ENCODE measurements at places on chromosomes 2 and 18.

- no peak for DNase-seq
Observed at GRCh38 chr2:205245652-205246051, 436.6 kb upstream of the NRP2 start.

DNA sequence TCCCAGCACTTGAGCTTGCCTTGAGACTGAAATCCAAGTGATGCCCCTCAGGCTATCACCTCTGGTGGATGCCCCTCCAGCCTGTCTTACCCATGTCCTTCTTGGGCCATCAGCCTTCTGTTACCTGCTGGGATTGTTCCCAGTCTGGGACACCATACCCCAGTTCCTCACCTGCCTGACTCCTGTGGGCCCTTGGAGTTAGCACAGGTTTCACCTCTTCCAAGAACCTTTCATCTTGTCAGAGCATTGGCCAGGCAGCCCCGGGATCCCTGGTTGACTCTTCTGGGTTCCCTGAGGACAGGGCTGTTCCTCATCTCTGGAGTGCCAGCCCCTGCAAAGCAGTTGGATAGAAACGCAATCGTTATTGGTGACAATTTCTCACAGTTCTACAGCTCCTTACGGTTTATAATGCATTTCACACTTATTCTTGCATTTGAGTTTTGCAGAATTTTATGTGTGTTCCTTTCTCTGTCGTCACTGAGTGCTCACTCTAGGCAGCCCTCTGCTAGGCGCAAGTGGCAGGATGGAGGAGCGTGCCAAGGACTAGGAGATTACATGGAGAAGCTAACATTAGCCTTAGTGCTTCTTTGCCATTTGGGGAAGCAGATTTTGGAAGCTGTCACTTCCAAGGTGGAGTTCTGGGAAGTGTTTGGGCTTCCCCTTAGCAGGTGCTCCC, 139.7 kb downstream of the DDX1 start:
- no peak for DNase-seq

- DNase-seq: peak; percentile 49
Observed at GRCh38 chr18:23629444-23629946, 33.2 kb downstream of the ANKRD29 start.

GRCh38 chr2:9741110-9741509, 102.2 kb upstream of the TAF1B start:
- no peak for DNase-seq

- DNase-seq: no peak
Observed at GRCh38 chr2:219576505-219577388, 4.6 kb downstream of the INHA start.

DNA sequence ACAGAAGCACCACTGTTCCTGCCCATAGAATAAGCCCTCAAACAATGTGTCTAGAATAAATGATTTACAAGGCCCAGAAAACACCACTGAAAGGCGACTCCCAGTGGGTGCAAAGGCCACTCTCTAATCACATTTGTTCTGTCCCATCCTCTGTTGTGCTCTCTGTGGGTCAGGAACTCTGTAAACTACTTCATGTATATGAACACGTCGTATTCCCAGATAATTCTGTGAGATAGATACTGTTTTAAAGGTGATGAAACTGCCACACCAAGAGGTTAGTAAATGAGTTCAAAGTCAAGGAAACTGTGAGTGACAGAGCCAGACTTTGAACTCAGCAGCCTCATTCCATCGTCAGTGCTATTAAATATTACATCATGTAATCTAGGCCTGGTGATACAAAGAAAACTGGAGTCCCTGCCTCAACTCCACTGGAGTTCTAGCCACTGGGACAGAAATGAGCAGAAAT, 269.7 kb upstream of the DCC start:
- DNase-seq: no peak

- DNase-seq: no peak
Observed at GRCh38 chr18:22558945-22559385, 141.2 kb upstream of the CTAGE1 start.

DNA sequence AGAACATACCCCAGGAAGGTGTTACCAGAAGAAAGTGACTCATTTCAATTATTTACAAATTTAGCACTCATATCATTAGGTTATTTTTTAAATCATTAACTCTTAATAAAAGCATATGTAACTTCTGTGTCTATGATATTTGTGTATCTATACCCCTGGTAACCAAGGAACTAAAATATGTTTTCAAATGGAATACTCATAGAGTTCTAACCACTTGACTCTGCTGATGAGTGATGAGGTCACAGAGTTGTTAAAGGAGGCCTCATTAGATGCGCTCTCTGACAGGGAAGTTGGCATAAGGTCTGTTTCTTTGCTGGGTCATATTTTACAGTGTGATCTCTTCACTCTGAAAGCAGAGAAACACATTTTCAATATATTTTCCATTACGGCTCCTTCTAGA, 73.4 kb downstream of the CCDC150 start:
- DNase-seq: no peak

DNA sequence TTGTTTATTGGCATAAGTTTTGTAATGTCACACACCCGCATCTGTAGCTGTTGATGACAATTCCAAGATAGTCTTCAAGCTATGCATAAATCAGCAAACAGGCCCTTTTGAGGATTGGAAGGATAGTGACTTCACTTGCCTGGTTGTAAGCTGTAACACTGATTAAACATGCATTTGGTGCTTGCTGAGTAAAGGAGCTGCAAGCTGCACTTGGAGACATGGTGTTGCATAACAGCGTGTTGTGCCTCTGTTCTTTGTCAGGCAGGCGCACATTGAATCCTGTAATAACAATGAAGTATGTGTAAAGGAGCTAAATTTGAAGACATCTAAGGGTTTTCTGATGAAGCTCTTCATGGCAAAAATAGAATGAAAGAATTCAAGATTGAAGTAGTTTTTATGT, 68.7 kb upstream of the TTC27 start:
- DNase-seq: no peak

DNA sequence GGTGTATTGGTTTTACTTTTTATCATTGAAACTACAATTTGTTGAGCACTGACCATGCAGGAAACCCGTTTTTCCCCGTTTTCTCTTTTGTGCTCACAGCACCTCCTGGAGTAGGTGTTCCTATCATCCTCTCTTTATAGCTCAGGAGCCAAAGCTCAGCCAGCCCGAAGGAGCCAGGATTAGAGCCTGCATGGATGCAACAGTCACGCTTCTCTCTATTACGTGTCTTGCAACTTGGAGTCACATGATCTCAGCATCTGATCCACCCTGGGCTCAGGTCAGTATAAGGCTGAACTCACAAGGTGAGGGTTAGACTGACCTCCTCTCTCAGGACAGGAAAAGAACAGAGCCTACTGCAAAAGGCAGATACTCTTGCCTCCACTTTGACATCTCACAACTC, 150.5 kb downstream of the MBP start:
- DNase-seq: no peak

DNA sequence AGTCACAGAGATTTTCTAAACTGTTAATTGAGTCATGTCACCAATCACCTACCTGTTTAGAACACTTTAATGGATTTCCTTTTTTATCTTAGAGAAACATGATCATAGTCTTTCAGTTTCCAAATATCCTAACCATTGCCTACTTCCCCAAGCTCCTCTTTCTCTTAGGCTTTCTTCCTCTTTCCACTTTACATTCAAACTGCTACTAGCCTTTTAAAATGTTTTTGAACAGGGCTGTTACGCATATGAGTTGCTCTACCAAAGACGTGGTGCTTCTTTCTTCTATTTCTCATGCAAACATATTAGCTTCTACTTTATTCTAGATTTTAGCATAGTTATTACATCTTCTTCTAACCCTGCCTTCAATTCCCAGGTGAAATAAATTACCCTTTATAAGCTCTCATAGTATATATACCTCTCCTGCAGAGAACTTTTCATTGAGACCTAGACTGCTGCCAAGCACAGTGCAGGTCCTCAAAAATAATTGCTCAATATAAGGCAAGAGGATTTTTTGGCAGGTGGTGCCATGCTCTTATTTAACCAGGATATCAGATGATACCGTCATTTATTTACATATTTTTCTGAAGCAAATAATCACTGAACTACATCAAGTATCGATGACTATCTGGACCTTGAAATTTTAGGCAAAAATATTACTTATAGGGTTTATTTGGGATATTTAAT, 937.1 kb downstream of the TSN start:
- no peak for DNase-seq

DNA sequence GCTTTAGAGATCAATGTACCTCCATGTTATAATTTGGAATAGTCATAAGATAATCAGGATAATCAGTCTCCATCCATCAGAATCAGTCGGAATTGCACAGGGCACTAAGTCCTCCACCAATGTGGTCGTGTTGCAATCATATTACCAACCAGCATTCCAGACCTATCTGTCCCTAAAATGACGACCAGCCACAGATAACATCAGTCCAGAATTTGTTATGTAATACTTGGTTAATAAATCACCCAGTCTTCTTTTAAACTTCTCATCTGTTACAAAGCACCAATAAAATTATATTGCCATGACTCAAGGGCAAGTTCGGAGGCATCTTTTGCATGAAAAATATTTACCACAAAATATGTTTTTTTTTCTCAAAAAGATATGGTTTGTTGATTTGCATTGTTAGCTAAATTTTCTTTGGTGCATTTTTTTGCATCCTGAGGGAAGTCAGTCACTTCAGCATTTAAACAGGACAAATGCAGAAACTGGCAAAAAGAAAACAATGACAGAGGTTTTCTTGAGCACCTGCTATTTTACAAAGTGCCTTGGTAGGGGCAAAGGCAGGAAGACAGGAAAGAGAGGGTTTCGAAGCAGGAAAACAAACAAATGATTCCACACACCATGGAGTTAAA, 29.3 kb downstream of the PIEZO2 start:
- no peak for DNase-seq

- no peak for DNase-seq
Observed at GRCh38 chr2:98457045-98457696, 12.5 kb downstream of the INPP4A start.

GRCh38 chr18:12868576-12868975, 15.5 kb downstream of the PTPN2 start:
- DNase-seq: no peak

GRCh38 chr2:66852953-66853352, 418.0 kb downstream of the MEIS1 start:
- DNase-seq: no peak

GRCh38 chr2:17058772-17059402, 393.3 kb upstream of the CYRIA start:
- no peak for DNase-seq

- DNase-seq: no peak
Observed at GRCh38 chr2:22450831-22451230, 934.1 kb upstream of the KLHL29 start.

- peak; percentile 40 for DNase-seq
Observed at GRCh38 chr2:105144152-105144940, 97.2 kb upstream of the GPR45 start.

GRCh38 chr18:2896990-2897389, 50.2 kb downstream of the EMILIN2 start:
- DNase-seq: no peak

GRCh38 chr18:60739212-60739611, 366.6 kb upstream of the MC4R start:
- no peak for DNase-seq

DNA sequence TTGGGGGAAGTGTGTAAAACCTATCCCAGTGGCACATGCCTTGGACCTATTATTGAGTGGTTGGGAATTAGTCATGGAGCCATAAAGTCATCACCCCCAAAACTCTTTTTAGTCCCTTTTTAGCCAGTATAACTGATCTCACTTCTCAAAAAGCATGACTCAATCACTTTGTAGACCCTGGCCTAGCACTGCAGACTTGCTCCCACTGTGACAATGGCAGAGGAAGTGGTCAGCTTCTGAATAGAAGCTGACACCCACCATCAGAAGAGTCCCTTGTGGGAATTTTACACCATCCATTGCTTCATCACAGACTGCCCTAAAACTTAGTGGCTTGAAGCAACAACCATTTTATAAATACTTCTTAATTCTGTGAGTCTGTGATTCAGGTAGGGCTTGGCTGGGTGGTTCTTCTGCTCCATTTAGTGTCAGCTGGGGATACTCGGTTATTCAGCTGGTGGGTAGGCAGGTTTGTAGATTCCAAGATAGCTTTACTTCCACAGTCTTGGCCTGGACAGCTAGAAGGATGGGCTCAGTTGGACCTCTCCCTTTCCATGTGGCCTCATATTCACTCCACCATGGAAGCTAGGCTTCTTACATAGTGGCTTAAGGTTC, 10.8 kb upstream of the ITGA6 start:
- no peak for DNase-seq

DNA sequence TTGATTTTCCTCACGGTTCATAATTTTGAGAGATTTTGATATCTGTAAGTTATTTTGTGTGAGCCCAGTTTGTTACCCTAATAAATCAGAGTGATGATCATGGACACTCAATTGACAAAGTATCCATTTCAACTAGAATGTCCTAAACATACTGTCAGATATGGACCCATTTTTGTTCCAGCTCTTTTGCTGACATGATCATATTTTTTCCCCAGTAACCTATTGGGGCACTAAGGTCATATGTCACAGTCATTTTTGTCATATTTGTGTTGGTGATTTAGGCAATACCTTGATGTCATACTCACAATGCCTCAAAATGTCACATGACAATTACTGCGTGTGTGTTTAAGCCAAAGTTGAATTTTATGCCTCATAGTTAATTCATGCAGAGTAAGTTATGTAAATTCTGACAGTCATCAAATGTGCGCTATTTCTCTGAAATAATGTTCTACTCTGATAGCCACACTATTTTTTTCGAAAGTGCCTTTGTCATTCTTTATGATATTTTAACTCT, 218.7 kb downstream of the ARHGAP15 start:
- DNase-seq: no peak

DNA sequence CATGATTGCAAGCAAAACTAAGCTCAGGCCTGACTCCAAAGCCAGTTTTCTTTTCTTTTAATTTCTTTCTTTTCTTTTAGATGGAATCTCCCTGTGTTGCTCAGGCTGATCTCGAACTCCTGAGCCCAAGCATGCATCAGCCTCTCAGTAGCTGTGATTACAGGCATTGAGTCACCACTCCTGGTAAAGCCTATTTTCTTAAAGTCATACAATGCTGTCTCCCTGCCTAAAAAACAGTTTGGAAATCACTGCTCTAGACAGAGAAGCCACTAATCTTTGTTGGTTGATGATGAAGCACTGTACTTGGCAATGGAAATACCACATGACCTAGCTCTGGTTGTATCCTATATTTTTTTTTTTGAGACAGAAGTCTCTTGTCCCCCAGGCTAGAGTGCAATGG, 33.1 kb upstream of the ZNF532 start:
- DNase-seq: no peak

- no peak for DNase-seq
Observed at GRCh38 chr2:107582487-107582886, 244.2 kb upstream of the RGPD4 start.

DNA sequence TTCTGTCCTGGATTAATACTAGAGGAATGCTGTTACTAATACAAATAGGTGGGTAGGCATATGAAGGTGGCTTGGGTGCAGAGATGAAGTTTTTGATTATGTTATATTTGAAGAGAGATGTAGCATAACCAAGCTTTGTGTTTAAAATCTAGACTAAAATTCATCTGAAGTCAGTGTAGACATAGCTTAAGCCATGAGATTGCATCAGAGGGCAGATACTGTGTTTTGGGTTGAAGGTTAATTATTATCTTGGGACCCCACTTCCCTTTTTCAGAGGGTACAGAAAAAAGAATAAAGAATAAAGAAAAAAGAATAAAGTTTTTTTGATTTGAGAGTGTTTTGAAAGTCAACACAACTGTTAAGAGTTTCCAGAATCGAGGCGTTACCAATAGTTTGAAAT, 13.0 kb downstream of the PPM1B start:
- no peak for DNase-seq

GRCh38 chr2:16030206-16031057, 90.1 kb downstream of the MYCN start:
- DNase-seq: no peak
